ENCODE measurements at places on chromosomes 1 and 21.

DNA sequence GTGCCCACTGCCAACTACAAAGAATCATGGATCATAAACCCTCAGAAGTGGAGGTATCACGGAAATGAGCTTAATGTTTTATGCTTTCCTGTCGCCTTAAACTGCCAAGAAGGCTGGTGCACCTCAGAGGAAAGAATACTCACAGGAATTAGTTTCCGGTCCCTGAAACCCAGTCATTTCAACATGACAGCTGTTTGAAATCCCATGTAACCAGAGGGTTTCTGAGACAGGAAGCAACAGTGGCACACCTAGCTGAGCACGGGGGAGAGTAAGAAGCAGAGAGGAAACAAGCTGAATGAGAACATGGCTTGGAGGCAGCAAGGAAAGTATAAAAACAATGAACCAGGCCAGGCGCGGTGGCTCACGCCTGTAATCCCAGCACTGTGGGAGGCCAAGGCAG, 3.9 kb downstream of the JAK1 start:
- no peak for DNase-seq

DNA sequence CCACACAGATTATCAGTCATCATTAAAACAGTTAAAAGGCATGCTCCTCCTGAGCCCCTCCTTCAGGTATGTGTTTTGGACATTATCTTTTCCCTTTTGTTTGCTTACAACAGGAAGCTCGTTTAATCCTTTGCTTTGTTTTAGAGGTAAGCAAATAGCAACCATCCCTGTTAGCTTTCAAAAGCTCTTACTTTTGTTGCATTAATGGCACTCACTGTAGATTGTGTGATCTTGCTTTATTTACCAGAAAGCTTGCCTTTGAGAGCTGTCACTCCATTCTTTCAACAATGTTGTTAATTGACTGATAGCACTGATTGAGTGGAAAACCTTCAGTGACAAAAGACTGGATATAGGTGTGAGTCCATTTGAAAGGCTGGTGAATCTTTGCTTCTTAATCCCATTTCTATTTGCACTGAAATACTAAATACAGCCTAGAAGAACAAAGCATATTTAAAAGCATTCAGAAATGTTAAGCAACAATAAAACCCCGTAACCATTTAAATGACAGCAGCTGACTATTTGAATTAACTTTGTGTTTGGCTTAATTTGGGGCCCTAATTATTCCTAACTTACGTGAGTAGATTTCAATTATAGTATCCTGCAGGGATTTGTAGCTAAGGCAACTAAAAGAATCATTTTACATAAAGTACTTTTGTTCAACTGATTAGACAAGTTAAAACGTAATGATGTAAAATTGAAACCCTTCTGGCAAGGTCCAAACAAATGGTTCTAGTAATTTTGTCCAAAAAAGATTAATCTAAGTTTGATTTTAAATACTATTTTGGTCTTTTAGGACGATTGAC, 48.3 kb downstream of the ADGRL2 start:
- DNase-seq = no peak

- DNase-seq = no peak
Measured at GRCh38 chr1:30659702-30660101, 63.7 kb downstream of the MATN1 start.

- DNase-seq = no peak
Measured at GRCh38 chr1:181556631-181557030, 73.3 kb downstream of the CACNA1E start.

DNA sequence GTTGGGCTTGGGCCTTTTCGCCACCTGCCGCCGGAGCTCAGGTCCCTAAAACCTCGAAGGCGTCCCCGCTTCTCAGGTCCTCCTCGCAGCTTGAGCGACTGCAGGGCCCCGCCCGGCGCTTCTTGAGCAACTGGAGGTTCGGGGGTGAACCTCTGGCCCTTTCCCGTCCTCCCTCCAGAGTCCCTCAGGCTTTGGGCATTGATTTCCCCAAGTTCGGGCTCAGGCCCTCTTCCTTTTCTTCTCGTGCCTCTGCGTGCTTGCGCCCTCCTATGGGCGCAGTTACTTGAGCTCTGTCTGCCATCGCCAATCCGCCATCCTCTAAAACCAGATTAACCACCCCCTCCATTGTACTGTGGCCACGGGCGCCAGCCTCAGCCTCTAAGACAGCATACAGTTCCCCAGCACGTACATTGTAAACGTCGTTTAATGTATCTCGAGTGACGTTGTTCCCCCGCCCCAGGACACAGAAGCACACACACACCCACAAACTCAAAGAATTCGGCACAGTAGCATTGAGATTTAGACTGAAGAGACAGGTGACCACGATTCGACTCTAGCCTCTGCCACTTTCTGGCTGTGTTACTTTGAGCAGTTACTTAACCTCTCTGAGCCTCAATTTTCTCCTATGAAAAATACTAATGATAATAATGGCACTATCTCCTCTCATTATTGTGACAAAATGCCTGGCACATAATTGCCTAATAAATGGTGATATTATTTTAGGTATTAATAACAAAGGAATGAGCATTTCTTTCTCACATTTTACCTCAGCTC, 22.6 kb downstream of the BTG2 start:
- peak; percentile 84 for DNase-seq

GRCh38 chr1:15476927-15477326, 1.0 kb downstream of the CELA2B start:
- no peak for DNase-seq

DNA sequence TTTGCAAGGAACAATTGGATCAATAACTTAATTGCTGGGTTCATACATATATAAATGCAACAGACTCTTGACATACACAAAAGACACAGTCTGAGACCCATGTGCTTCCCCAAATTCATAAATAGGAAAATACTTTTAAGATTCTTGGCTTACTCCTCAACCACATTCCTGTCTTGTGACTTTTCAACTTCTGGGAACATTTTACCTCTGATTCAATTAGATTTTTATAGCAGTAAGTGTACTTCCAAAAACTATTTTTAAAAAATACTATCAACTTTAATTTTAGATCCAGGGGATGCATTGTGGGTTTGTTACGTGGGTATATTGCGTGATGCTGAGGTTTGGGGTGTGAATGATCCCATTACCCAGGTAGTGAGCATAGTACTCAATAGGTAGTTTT, 406.7 kb downstream of the RPS6KC1 start:
- no peak for DNase-seq

- DNase-seq = no peak
Measured at GRCh38 chr1:156358641-156359040, 10.4 kb upstream of the RHBG start.

- no peak for DNase-seq
Measured at GRCh38 chr1:107149946-107150345, 9.1 kb downstream of the NTNG1 start.

GRCh38 chr1:181767001-181767708, 283.8 kb downstream of the CACNA1E start:
- no peak for DNase-seq

- no peak for DNase-seq
Measured at GRCh38 chr1:18798533-18798932, 60.9 kb downstream of the TAS1R2 start.

GRCh38 chr1:15148475-15148874, 5.1 kb upstream of the TMEM51 start:
- DNase-seq = no peak

GRCh38 chr1:204042516-204042915, 30.4 kb upstream of the SOX13 start:
- no peak for DNase-seq

- DNase-seq = no peak
Measured at GRCh38 chr1:119150150-119150549, 9.7 kb upstream of the WARS2 start.

GRCh38 chr21:45873418-45873817, 108.2 kb upstream of the COL6A1 start:
- no peak for DNase-seq

- DNase-seq = no peak
Measured at GRCh38 chr1:34808051-34808810, 15.4 kb downstream of the GJA4 start.

- DNase-seq = no peak
Measured at GRCh38 chr1:69103705-69104385, 463.9 kb upstream of the LRRC7 start.

DNA sequence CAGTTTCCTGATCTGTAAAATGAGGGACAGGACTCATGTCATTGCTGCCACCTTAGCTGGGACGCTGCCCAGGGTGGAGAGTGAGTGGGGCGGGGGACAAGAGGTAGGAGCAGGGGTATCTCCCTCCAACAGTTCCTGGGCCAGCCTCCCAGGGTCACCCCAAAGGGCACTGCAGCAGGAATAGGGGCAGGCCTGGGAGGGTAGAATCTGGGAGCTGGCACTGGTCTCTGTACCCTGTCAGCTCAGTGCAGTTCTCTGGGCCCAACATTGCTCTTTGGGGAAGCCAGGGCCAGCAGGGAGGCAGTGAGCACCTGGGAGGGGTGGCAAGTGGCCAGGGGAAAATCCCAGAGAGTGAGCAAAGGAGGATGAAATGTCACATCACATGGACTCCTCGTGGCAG, 55.8 kb downstream of the ELK4 start:
- no peak for DNase-seq

DNA sequence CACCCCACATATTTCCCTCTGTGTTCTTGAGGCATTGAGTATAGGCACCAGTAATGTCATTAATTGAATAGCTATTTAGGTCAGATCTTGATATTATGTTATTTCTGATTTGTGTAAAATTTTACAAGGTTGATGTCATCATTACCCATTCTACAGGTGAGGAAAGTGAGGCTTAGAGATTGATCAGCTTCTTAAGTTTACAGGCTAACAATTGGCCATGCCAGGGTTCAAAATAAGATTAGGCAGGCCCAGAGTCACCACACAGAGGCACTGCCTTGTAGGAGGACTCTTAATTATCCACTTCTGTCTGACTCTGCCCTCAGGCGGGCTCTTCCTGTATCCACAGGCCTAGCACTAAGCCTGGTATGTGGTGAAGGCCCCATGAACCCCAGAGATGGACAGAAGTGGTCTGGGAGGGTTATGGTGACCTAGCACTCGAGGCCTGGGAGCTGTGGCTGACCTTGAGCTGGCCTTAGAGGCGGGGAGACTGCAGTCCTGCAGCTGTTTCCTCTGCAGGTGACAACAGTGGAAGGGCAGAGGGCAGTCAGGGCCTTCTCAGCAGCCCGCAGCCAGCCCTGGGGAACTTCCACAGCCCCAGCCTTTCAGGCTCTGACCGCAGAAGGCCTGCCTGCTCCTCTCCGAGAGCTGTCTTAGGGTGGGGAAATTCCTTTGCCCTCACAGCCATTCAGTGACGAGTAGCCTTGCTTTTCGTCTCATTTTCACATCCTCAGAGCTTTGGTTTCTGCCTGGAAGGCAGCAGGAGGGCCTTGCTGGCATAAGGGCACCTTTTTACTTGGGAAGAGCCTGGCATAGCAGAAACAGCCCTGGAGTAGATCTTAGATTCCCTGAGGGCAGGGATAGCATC, 12.2 kb downstream of the ZDHHC18 start:
- DNase-seq = no peak

GRCh38 chr1:205069371-205070125, 14.7 kb downstream of the TMEM81 start:
- no peak for DNase-seq

DNA sequence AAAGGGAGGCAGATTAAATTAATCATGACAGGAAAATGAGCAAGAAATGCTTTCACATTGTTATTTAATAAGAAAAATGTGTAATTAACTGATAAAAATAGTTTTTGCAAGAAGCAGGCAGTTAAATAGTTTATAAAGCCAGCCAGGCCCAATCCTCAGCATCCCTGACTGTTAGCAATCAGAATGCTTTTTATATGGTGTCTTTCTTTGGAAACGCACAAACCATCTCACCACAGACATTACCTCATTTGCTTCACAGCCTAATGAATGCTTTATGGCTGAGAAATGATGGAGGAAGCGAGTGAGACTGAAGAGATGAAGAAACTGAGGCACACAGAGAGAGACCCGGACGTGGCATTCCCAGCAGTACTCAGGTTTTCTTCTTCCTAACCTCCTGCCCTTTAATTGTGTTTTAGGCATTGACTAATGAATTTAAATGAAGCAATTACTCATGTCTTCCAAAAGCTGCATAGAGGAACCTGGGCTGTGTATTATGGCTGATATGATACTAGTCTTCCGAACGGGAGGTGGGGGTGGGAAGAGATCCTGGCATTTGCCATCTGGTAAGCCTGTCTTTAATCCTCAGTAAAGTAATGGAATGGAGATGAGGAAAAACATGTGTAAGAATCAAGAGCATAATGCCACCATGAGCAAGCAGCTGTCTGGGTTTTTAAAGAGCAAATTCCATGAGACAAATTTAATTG, 116.1 kb upstream of the LMO4 start:
- no peak for DNase-seq

DNA sequence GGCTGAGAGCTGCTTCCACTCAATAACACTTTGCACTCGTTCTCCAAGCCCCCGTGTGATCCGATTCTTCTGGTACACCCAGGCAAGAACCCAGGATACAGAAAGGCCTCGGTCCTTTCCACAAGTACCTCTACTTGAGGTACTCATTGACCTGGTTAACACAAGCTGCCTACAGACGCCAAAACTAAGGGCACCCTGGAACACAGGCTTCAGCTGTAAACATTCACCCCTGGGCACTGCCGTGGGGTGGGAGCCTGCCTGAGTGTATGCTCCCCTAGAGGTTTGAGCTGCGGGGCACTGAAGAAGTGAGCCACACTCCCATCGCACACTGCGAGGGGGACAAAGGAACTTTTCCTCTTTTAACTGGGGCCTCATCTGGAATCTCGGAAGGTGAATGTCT, 30.5 kb downstream of the LRRC3 start:
- DNase-seq = no peak

- no peak for DNase-seq
Measured at GRCh38 chr1:192802406-192802805, 6.4 kb upstream of the RGS2 start.

DNA sequence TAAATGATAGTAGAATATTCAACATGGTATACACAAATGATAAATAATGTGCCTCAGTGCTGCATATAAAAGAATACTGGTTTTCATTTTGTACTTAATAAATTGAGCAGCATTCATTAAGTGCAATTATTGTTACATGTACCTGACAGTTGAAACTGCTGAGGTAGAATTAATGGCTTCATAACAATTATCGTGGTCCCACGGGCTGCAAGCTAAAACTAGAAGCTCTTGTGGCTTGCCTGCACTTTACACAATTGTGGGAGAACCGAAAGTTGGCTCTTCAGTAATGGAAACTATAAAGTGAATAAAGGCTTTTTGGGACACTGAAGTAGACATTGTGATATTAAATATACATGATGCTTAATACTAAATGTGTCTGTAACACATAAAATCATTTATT, 23.2 kb downstream of the INSL5 start:
- DNase-seq = no peak

GRCh38 chr1:85799737-85800136, 91.5 kb upstream of the ZNHIT6 start:
- no peak for DNase-seq

GRCh38 chr21:43986544-43987451, 25.3 kb upstream of the TRAPPC10 start:
- DNase-seq = no peak

Measured in AML-193 (cell line).